Cardiac fibroblast (primary cell): ENCODE measurements at places on chromosomes 5 and 9.

GRCh38 chr5:79834754-79835714, 145.4 kb downstream of the CMYA5 start:
- no peak for DNase-seq

DNA sequence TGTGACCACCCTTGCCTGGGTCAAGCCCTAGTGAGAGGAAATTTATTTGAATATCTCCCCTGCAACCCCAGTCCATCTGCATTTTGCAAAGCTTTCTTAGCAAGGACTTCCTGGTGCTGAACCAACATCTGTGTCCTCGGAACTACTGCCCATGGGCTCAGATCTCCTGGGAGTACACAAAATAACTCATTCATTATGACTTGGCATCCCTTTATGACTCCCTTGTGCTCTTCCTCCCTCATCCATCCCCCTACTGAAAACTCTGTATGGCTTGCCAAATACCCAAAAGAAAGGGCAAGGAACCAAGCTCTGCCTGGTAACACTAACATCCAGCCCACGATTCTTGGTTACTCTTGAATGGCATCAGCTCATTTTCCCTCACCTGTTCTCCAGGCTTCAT, 368.5 kb downstream of the NTRK2 start:
- DNase-seq: no peak

GRCh38 chr5:37015795-37016666, 139.5 kb downstream of the NIPBL start:
- peak; percentile 56 for DNase-seq

GRCh38 chr5:159101685-159102084, 2.0 kb upstream of the EBF1 start:
- peak; percentile 36 for DNase-seq

- DNase-seq: no peak
Observed at GRCh38 chr9:122228191-122228567, 578 bp downstream of the LHX6 start.

GRCh38 chr5:78245136-78245535, 49.4 kb downstream of the AP3B1 start:
- DNase-seq: peak; percentile 18

DNA sequence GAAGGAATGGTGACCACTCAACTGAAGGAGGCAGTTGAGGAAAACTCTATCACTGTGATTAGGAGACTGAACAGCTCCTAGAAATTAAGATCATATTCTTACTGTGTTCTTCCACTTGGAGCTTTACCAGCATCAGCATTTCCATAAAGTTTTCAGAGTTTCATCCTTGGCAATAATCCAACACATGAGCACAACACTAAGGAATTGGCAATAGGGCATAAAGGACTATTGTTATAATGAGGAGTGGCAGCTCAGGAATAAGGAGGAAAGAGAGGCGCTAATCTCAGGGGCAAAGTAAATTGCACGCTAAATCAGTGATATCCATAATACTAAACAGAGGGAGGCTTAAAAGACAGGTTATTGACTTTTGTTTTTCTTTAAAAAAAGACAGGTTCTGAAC, 338.9 kb downstream of the EFNA5 start:
- peak; percentile 41 for DNase-seq

GRCh38 chr5:156647034-156647451, 203.1 kb upstream of the PPP1R2B start:
- no peak for DNase-seq

DNA sequence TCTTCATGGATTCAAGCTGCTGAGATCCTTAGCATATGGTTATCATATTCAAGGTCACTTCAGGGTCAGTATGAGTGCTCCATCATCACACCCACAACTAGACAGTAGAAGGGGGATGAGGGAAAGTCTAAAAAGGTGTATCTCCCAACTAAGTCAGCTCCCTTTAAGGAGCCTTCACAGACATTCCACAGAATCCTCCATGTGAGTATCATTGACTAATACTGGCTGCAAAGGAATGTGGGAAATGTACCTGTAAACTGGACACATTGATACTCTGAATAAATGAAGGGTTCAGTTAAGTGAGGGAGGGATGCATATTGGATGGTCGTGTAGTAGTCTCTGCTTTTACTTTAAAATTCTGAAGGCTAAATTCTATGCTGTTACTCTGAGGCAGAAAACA, 330.7 kb downstream of the LRRC70 start:
- DNase-seq: no peak

DNA sequence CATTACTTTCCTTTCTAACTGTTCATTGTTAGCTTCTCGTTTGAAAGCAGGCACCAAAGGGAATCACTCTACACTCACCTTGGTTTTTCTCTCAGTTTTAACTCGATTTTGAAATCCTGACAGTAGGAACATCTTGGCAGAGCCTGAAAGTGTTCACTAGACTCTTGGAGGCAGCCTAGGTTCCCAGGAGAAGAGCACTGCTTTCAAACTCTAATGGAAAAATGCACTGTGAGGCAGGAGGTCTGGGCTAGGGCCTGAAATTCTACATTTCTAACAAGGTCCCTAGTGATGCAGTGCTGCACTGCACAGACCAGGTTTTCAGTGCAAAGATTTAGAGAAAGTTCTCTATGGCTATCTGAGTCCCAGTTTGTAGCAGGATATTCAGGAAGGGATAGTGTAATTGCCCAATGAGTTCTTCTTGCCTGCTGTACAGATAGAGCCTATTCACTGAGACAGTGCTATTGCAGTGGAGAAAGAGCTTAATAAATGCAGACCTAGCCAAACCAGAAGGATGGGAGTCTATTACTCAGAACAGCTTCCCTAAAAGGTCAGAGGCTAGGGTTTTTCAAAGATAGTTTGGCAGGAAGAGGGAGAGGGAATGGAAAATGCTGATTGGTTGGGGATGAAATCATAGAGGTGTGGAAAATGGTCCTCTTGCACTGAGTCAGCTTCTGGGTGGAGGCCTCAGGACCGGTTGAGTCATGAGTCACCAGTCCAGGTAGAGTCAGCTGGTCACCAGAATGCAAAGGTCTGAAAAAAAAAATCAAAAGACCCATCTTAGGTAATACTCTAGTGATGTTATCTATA, 153.9 kb downstream of the GPBP1 start:
- DNase-seq: peak; percentile 46

- no peak for DNase-seq
Observed at GRCh38 chr9:124293718-124294506, 36.2 kb downstream of the NEK6 start.

DNA sequence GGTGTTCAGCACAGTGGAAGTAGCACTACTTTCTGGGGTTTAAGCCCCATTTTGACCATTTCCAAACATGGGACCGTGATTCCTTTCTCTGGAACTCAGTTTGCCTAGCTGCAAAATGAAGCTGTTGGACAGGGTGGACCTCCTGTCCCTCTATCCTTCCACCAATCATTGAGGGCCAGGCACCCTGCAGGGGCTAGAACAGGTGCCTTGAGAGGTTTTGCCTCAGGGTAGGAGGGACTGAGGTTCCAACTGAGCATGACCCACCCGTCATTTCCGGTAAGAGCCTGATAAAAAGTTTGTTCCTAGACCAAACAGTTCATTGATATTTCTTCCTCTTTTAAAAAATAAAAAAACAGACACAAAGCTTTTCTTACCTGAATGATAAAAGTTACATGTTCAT, 116.5 kb downstream of the MVB12B start:
- no peak for DNase-seq
